ENCODE measurements at places on chromosomes 6 and 20.

DNA sequence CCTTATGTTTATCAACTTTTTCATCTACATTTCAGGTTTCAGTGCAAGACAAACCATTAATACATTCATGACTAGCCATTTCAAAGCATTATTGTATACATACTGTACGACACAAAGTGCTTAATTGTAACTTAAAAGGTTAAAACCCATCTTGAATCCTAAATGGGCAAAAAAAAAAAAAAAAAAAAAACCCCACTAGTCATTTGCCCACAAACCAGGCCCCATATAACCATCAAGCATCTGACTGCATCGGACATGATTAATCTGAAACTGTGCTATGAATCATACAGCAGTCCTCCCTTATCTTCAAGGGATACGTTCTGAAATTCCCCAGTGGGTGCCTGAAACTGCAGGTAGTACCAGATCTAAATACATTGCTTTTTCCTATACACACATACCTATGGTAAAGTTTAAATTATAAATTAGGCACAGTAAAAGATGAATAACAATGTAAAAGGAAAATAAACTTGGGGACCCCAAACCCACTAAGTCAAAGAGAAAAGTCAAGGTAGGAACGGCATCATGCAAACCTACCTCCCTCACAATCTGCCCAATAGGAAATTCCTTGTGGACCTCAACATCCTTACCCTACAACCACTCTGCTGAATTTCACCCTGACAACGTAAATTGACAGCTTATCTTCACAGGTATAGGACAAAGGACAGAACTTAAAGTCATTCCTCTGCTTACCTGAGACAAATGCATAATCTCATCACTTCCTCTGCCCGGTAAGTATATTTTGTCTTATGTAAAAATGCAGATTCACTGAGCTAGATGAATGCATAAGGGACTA lies 14.3 kb downstream of the B4GALT5 start:
- DNase-seq, result peak; percentile 25

DNA sequence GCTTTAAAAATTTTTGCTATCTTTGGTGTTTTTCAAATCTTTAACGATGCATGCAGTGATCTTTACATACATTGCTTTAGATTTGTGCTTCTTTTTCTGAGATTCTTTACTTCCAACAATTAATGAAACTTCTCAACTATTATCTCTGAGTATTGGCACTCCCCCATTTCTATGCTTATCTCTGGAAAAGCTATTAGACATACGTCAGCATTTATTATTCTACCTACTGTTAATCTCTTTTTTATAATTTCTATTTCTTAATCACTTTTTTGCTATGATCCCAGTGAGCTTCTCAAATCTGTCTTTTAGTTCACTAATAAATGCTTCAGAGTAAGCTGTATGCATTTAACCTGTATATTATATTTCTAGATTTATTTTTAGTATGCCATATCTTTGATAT lies 264.2 kb upstream of the TFAP2D start:
- no peak for DNase-seq

- DNase-seq, result no peak
Measured at GRCh38 chr6:34731393-34732060, 25.8 kb upstream of the SNRPC start.

DNA sequence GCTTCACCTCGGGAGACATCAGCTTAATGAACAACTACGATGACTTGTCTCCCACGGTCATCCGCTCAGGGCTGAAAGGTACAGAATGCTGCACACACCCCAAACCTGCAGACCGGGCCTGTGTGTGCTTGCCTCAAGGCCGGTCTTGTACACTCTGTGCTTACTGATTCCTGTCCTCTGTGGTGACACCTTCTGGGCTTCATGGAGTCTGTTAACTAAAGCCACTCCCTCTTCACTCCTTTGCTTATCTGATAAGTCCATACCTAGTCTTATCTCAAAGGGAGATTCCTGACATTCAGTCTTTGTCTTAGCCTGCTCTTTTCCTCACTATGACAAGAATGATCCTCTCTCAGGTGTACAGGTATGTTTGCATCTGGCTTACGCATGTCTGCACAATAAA lies 107.7 kb upstream of the TMEM181 start:
- DNase-seq, result no peak

DNA sequence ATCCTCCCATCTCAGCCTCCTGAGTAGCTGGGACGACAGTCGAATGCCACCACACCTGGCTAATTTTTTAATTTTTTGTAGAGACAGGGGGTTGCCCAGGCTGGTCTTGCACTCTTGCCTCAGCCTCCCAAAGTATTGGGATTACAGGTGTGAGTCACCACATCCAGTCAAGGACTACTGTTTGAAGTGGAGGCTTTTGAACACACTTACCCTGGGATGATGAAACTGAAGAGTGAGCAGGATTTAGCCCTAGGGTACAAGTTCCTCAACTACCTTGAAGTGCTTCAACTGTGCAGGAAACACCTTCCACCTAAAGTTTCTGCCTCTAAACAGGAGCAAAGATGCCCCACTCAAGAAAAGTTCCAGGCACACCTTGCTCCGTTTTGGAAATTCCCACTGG lies 15.7 kb upstream of the PARD6B start:
- no peak for DNase-seq

- DNase-seq, result no peak
Measured at GRCh38 chr20:56628015-56628872, 862 bp upstream of the TFAP2C start.

DNA sequence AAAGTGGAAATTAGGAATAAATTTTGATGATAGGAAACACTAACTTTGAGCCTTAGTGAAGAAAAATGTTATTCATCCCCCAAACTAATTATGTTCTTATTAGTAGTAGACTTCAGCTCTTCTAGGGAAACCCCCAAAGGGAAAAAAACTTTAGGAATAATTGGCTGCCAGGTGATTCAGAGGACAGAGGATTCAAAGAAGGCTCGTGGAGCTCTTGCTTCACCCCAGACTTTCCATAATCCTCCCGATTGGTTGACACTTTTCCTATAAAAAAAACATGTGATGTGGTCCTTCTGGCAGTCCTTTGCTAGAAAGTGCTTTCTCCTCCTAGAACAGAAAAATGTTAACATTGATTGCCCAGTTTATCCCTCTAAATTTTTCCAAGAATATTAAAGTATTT lies 5.6 kb upstream of the CCDC170 start:
- no peak for DNase-seq

DNA sequence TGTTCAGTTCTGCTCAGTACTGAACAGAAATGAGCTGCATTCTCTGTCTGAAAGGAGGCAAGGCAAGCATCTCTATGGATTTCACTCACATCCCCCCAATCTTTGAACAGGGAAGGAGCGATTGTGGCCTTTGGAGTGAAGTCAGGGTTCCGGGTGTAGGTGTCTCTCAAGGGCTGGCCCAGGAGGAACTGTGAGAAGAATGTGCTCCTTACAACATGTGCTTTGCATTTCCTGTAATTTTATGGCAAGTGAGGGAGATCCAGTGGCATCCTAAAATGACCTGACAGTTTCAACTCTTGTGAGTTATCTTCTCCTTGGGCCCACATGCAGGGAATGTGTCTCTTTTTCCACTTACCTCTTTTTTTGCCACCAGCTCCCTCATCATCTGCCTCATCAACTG lies 63.0 kb upstream of the RIN2 start:
- DNase-seq, result no peak

DNA sequence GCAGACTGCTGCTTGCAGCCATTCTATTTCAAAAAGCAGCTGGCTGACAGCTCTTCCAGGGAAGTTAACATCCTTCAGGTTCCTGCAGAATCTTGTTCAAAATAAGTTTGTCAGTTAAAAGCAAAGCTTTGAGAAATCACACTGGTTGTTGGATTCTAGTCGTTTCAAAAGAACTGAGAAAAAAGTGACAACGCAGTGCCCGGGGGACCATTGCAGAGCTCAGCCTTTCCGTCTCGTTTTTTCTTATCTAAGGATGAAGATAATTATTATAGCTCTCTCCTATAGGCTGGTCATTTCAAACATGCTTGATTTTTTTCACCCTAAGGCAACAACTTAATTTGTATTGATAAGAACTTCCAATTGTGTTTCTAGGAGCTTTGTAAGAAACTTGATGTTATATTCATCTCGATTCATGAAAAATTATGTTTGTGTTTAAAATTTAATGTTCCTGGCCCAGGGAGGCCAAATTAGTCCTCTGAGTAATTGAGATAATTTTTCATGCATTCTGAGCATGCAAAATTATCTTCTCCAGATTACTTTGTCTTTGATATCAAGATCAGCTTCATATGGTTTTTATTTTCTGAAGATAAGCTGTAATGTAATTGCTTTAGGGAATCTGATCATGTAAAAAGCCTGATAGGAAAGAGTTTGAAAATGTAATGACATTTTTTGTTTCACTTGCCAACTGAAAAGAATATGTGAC lies 58.4 kb downstream of the SNAP25 start:
- DNase-seq, result no peak

GRCh38 chr6:35024551-35025054 lies 116.5 kb downstream of the TCP11 start:
- no peak for DNase-seq

DNA sequence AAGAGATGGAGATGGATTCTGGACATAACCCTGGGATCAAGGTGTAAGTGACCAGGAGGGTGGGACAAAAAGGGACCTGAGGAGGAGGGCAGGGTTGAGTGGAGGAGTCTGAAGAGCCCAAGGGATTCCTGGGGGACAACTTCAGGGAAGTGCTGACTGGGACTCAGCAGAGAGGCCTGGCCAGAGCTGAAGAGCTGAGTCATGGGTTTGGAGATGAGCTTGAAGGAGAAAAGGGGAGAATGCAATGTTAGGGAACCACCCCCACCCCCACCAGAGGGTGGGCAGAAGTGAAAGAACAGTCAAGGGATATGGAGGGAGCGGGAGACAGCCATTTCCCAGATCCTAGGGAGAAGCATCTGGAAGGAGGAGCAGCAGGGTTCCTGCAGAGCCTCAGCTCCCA lies 55.2 kb downstream of the INSM1 start:
- DNase-seq, result no peak

- no peak for DNase-seq
Measured at GRCh38 chr6:13358511-13358910, 30.2 kb upstream of the TBC1D7 start.

GRCh38 chr6:2959909-2960719 lies 11.3 kb downstream of the SERPINB6 start:
- DNase-seq, result no peak

GRCh38 chr6:84671183-84671582 lies 93.2 kb downstream of the TBX18 start:
- no peak for DNase-seq

DNA sequence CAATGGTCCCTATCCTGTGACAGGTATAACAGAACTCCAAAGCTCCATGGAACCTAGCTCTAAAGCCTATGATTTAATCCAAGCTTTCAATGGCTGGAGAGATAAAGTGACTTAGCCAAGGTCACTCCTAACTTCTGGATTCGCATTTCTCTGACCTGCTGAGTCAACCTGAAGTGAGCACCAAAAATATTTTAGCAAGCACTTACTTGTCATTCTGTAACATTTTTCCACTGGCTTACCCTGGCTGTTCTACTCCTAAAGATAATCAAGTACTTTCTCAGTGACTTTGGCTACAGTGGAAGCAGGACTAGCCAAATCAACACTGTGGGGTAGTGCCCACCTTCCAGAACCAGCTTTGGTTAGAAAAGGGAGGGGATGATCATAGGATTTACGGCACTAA lies 188.3 kb downstream of the OGFRL1 start:
- no peak for DNase-seq

DNA sequence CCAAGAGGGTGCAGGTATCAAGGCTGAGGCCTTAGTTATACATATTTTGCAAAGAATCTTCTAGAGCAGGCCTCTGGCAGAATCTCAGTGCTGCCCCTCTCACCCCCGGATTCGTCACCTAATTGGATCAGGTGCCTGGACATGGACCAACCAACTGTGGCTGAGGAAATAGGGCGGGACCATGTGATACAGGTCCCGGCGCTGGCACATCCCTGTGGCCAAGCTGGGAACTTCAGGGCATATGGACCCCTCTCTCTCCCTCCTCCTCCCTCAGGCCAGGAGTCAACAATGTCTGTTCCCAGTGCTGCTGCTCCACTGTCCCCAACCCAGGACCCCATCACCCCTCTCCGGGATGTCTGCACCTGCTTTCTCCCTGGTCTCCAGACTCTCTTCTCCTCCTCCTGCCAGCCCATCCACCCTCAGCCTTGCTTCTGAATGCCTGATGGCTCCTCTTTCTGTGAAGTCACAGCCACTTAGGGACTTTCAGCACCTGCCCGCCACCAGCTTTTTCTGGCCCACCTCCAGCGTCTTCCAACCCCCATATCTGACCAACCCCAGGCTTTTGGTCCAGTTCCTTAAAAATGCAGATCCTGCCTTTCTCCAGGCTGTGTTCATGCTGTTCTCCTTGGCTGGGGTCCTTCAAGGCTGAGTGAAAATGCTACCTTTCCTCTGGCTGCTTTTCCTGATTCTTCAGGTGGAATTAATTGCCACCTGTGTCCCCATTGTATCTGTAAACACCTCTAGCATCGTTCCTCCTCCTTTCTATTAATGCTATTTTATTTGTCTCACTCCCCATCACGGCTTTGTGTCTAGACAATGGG lies 19.0 kb upstream of the MLN start:
- no peak for DNase-seq

GRCh38 chr6:68973066-68973465 lies 338.0 kb downstream of the ADGRB3 start:
- DNase-seq, result no peak

GRCh38 chr6:86380571-86381125 lies 556.7 kb upstream of the HTR1E start:
- DNase-seq, result no peak

DNA sequence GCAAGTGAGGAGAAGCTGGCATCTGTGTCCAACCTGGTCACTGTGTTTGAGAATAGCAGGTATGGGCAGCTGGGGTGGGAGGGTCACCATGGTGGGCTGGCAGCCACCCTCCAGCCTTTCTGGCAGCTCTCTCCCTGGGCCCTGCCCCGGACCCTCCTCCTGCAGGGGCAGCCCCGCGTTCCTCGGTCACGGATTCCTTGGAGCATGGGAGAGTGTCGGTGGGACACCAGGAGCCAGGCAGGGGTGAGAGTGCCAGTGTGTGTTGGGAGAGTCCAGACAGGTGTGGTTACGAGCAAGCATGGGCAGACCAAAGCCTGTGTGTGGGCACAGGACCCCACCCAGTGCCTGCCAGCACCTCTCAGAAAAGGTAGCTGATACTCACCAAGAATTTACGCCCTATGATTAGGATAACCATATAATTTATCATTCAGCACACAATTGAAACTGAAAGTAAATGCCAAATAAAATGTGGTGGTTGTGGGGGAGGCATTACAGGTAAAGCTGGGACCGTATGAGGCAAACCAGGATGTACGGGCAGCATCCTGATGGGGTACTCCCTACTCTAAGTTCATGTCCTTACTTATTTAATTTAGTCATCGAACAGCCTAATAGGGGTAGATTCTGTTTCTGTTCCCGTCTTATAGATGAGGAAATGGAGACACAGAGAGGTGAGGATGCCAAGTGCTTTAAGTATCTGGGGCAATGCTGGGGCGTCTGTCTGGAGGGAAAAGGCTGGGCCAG lies 542 bp downstream of the FGD2 start:
- DNase-seq, result no peak

GRCh38 chr20:63178446-63178820 lies 37.5 kb downstream of the YTHDF1 start:
- no peak for DNase-seq
